ENCODE measurements at places on chromosomes 5 and 9.
A peak's percentile ranks its signal among the peaks of the same experiment; 100 is the strongest.

- DNase-seq, result no peak
Measured at GRCh38 chr9:89065921-89066320, 74.7 kb downstream of the S1PR3 start.

DNA sequence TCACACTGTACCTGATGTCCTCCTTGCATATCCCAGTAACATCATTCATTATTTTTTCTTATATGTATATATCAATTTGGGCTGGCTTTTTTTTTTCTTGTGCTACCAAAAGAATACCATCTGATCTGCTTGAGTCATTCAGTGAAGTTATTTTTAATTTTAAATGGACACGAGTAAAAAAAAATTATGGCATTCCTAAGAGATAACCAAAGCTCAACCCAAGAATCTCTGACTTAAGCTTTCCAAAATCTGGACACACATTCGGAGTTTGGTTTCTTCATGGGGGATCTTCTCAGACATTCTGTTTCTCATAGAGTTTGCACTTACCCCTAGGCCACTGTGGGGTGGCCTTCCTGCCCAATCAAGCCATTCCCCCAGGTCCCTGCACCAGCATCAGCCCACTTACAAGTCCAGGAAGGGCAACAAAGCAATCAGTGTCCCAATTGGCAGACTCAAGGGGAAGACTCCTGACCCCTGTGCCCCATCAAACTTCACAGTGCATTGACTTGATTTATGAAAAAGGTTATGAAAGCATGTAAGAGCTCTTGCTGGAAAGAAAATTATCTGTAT, 49.2 kb upstream of the SPDL1 start:
- no peak for DNase-seq

GRCh38 chr5:130116462-130116861, 212.2 kb downstream of the CHSY3 start:
- DNase-seq, result no peak

GRCh38 chr5:172713113-172713808, 57.7 kb downstream of the DUSP1 start:
- DNase-seq, result peak; percentile 38

GRCh38 chr9:125884218-125884595, 137.0 kb downstream of the PBX3 start:
- DNase-seq, result no peak

DNA sequence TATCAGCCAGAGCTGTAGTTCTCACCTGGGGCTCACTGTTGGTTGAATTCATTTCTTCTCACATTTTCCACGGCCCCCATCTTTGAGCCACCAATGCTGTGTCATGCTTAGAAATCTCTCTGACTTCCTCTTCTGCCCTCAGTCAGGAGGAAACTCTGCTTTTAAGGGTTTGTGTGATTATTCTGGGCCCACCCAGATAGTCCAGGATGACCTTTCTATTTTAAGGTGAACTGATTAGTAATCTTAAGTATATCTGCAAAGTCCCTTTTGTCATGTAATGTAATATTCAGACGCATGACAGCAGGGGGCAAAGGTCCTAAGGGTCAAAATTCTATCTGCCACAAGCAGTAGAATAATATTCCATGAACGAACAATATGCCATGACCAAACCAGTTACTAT, 88.4 kb downstream of the AK8 start:
- no peak for DNase-seq

DNA sequence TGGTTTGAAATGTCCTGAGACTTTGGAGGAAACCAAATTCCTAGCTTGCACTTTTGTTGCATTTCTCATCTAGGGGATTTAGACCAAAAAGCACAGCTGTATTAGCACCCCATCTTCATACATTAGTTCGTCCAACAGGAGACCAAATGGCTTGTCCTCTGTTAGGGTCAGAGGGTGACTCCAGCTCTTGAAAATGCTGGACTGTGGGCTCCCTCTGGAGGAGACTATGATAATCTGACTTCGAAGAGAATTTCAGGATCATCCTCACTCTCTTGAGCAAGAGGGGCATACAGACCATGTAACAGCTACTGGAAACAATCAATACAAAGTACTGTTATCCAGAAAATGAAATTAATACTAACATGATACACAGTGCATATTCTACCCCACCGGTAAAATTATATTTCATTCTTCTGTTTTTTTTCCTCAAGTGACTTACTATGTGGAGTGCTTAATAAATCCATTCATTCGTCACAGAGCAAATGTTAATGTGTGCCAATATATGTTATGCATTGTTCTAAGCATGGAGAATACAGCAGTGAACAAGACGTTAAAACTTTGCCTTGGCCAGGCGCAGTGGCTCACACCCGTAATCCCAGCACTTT, 63.7 kb upstream of the PPP2CA start:
- DNase-seq, result peak; percentile 35

DNA sequence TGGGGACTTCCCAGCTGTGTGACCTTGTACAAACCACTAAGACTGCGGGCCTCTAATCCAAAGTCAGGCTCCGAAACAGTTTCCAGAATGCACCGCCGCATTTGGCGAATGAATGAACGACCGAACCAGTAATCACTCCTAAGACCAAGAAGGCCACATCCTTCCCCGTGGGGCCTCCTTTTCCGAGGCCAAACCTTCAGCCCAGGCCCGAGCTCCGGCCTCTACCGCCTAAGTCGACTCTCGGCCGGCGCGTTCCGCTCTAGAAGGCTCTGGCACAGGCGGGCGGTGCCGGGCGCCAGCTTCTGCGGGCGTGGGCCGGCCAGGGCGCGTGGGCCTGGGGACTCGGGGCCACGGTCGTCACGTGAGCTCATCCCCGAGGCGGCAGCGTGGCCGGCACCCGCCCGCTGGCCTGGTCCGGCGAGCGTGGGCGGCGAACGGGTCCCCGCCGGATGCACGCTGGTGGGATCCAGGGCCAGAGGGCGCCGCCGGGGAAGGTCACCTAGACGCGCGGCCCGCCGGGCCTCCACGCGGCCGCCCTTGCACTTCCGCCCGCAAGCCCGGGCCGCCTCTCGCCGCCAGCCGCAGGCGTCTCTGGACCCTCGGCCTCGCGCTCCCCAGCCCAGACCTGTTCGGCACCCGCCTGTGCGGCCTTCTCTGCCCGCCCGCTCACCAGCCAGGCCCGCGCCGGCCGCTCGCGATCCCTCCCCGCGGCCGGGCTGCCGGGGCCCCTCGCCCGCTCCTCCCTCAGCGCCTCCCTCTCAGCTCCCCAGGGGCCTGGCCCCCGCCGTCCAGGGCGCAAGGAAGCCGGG, 754 bp downstream of the VDAC1 start:
- no peak for DNase-seq

GRCh38 chr5:144594919-144595318, 424.2 kb downstream of the KCTD16 start:
- no peak for DNase-seq

DNA sequence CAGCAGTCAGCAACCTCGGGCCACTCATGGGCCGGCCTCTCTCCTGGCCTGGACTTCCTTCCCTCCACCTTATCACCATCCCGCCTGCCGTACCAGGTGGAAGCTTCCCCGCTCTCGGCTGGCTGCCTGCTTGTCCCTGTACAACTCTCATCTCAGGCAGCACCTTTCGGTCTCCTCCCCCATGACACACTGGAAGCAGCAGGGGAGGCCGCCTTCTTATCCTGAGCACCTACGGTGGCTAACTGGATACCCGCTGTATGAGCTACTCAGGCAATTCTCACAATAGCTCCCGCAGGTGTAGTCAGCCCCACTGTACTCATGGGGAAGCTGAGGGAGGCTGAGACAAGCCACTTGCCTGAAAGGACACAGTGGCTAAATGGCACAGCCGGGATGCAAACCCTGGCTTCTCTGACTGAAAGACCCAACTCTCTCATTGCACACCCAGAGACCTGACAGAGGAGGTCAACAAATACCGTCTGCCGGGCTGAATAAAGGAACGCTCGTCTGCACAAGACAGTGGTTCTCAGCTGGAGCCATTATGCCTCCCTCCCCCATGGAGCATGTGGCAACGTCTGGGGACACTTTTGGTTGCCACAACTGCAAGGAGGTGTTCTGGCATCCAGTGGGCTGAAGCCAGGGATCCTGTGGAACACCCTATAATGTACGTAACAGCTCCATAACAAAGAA, 9.6 kb downstream of the STK10 start:
- no peak for DNase-seq
